Muscle of arm (tissue), 14 donors: ENCODE measurements at places on chromosomes 1 and 21.

- DNase-seq: no peak
Observed at GRCh38 chr1:67307251-67308060, at the start of gene IL12RB2. TSS of gene IL12RB2 (plus strand) at chr1:67307873. CDS start at chr1:67320369, 12,496 bp downstream.

- DNase-seq: peak; percentile 7
Observed at GRCh38 chr21:18387994-18388393, 15.6 kb downstream of the TMPRSS15 start.

DNA sequence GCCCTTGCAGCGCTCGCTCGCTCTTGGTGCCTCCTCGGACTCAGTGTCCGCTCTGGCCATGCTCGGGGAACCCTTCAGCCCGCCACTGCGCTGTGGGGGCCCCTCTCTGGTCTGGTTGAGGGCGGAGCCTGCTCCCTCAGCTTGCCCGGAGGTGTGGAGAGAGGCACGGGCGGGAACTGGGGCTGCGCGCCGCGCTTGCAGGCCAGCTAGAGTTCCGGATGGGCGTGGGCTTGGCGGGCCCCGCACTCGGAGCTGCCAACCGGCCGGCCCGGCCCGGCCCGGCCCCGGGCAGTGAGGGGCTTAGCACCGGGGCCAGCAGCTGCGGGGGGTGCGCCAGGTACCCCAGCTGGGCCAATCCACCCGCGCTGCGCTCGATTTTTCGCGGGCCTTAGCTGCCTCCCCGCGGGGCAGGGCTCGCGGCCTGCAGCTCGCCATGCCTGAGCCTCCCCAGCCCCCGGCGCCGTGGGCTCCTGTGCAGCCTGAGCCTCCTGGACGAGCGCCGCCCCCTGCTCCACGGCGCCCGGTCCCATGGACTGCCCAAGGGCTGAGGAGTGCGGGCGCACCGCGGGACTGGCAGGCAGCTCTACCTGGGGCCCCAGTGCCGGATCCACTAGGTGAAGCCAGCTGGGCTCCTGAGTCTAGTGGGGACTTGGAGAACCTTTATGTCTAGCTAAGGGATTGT is 217.0 kb upstream of the PKN2 start:
- no peak for DNase-seq

GRCh38 chr21:42695697-42696380 is 42.4 kb downstream of the PDE9A start:
- peak; percentile 38 for DNase-seq

GRCh38 chr1:214422137-214422671 is 129.2 kb downstream of the PTPN14 start:
- no peak for DNase-seq

DNA sequence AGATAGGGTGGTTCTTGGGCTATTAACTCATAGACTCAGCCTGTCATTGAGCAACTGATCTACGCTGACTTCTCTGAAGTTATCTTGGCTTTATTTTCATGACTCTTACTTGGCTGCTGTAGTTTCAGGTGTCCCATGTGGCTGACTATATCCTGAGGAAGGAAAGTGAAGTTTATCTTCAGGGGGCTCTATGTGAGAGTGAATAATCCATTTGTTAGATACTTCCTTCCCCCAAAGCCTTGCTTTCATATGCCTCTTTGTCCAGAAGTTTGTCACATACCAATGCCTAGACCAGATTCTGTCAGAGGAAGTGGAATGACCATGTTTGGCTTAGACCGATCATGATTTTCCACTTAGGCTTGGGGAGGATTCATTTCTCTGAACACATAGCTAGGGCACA is 27.9 kb upstream of the C1orf87 start:
- DNase-seq: no peak

DNA sequence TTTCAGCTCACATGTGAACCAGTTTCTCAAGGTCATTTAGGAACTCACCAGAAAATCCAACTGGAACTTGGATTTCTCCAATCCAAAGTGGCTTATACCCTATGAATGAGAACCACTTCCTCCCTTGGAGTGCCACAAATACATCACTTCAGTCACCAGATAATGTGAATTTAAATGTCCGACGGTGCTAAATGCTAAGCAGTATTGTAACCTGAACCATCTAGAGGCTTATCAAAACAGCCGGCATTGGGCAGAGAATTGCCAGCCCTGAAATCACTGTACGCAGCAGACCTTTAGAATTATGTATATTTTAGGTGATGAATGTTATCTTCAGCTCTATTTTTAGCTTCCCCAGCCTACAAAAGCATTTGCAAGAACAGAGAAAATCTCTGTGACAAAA is 76.8 kb upstream of the COX20 start:
- DNase-seq: no peak

DNA sequence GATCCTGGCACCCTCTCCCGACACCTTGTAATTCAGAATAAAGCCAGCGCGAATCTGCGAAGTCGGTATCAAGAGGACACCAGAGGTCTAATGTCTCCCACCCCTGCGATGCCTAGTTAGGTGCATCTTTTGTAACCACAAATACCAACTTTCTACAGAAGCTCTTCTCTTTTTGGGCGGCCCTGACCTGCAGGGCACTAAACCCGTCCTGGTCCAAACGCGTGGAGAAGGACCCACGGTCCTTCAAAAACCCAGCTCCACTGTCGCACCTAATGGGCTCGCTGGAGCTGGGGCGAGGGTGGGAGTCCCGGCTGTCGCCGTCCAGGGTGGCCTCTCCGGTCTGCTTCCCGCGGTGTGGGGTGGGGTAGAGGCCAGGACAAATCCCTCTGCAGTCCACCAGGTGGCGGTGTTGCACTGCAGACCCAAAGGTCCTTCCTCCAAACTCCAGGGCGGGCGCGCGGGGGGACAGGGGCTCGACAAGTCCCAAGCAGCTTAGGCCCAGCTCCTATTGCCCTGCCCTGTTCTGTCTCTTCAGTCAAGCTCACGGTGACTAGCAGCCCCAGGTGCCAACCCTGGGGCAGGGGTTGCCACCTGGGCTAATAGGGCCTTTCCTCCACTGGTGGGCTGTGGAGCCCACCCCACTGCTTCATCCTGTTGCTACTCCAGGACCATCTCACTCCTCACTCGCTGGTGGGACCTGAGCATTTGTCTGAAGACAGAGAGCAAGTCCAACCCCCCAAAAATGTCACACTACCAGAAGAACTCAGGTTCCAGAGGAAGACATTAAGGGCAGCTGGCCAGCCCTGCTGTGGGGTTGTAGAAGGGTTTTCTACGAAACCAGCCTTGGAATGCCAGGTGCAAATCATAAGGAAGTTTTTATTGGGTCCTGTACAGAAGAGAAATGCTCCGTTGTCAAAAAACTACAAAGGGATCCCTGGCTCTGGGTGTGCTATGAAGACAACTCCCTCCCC is 2.8 kb downstream of the HES3 start:
- DNase-seq: peak; percentile 83

GRCh38 chr1:77038000-77038399 is 170.7 kb downstream of the ST6GALNAC5 start:
- no peak for DNase-seq

DNA sequence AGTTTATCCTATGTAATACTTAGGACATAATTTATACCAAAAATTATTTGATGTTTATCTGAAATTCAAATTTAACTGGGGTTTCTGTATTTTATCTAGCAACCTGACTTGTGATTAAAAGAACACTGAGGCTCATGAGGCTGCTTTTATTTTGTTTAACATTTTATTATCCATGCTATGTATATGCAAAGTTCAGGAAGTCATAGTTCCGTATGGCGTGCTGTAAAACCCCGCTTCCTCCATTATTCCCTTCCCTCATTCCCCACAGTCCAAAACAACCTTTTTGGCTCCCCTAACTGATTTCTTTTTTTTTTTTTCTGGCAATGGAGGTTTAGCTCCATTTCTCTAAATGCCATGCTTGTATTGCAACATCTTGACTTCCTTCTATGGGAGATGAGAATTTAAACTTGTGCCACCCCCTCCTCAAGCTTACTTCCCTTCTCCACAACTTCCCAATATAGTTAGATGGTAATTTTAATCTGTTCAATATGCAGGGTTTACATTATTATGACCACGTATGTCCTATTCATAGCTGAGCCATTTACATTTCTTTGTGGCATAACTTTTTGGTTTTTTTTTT is 138.0 kb upstream of the DNAH14 start:
- no peak for DNase-seq

DNA sequence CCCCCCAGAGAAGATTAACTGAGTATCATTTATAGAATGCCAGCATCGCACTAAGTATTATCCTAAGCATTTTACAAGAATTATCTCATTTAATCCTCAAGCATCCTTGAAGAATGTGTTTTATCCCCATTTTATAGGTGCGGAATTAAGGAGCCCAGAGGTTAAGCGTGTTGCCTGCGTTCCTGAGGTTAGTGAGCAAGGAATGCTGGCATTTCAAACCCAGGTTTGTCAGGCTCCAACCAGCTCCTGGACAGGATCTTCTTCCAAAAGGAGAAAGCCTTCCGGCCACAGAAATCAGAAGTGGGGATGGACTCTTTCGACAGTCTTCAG is 82.3 kb downstream of the SSBP3 start:
- no peak for DNase-seq

- DNase-seq: no peak
Observed at GRCh38 chr1:179187043-179187442, 42.4 kb downstream of the ABL2 start.

DNA sequence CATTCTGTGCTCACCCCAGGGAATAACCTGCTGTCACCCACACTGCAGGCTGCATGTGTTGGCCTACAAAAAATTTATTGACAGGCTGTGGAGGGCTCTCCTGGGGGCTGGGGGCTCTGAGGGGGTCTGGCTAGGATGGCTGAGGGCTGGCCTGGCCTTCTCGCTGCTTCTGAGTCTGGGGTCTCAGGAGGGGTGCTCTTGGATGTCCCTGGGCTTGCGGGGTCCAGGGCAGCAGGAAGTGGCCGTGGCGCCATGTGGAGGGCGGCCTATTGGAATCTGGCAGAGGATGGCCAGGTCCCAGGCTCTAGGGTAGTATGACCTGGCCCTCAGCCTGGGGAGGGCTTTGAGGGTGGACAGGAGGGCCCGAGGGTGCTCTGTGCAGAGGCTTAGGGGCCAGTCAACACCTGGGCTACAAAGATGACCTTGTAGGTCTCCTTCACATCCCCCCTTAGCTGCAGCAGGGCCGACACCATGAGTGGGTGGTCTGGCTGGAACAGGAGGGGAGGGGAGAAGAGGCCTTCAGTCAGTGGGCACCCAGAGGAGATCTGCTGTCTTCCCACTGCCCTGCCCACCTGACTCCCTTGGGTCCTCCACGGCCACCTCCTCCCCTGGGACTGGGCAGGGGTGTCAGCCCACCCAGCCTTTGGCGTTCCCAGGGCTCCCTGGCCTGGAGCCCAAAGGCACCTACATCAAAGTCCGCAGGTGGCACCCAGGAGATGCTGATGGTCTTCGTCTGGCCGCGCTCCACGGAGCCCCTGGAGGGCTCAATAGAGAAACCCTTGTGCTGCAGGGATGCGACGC is 3.0 kb upstream of the TMEM52 start:
- DNase-seq: no peak

- DNase-seq: no peak
Observed at GRCh38 chr1:116538544-116538943, 32.3 kb downstream of the CD58 start.

DNA sequence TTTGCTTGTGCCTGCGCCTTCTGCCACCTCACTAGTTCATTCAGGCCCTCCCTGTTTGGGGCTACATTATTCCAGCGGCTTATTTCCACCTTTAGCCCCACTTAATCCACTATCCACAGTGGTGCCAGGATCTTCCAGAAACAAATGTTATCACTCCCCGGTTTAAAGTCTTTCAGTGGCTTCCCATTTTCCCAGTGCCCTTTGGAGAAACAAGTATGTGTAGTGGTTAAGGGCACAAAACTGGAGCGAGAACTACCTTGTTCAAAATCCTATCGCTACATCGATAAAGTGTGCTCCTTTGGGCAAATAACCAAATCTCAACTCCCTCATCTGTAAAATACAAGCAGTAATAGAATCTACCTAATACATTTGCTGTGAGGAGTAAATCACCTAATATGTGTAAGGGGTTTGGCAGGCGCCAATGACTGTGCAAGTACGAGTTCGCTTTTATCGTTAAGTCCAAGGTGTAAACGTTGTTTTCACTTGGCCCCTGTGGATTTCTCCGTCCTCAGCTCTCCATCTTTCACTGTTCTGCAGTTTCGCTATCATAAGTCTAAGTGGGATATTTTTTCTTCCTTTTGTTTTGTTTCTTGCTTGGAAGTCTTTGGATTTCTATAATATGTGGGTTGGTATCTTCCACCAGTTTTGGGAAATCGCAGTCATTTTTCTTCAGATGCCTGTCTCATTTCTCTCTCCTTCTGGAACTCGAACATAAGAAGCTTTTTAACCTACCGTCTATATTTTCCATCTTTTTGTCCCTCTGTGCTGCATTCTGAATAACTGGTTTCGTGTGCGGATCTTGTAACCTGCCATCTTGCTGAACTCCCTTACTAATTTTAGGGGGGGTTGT is 844 bp upstream of the MEAF6 start:
- DNase-seq: no peak

GRCh38 chr1:171434717-171435346 is 50.5 kb upstream of the PRRC2C start:
- peak; percentile 31 for DNase-seq
